ENCODE measurements at places on chromosomes 5 and 9. TPM values are rescaled to one million over a fixed set of nuclear protein-coding genes. Genes with fewer than 3 reads are reported as not detected.

- no peaks in the 10 kb centered on the region for H3K36me3 ChIP-seq
- no peak for DNase-seq
- H3K27ac ChIP-seq, result no peak overlapping the region
- no peak overlapping the region for H3K4me3 ChIP-seq
- no peaks in the 10 kb centered on the region for H3K4me1 ChIP-seq
- no peaks in the 10 kb centered on the region for H3K27me3 ChIP-seq
These were observed 414.3 kb downstream of the ANXA1 start for GRCh38 chr9:73565833-73566465.

DNA sequence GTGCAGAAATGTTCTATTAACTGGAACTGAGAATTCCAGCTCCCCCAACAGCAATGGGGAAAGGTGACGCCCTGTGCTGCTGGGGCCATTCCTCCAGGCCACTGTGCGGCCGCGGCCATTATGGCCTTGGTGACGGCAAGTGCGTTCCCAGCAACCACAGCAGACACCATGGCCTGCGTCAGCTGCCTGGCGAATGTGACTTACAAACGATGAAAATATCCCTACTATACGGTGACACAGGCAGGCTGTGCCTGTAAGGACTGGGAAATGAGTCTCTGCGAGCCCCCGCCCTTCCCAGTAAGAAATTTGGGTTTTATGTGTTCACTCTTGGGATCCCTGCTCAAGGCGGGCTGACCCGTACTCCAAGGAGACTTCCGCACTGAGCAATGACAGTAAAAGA is 20.6 kb downstream of the CLPTM1L start:
- no peak for DNase-seq
- H3K4me1 ChIP-seq, result no peaks in the 10 kb centered on the region
- H3K27me3 ChIP-seq, result no peaks in the 10 kb centered on the region
- H3K36me3 ChIP-seq, result peaks cover 5% of the 10 kb centered on the region

GRCh38 chr5:114062932-114063867 is 298.7 kb upstream of the KCNN2 start:
- H3K4me3 ChIP-seq, result no peak overlapping the region
- H3K27me3 ChIP-seq, result no peaks in the 10 kb centered on the region
- no peaks in the 10 kb centered on the region for H3K36me3 ChIP-seq
- H3K4me1 ChIP-seq, result no peaks in the 10 kb centered on the region
- no peak overlapping the region for H3K27ac ChIP-seq

- H3K36me3 ChIP-seq, result no peaks in the 10 kb centered on the region
- H3K4me3 ChIP-seq, result no peak overlapping the region
- H3K27ac ChIP-seq, result no peak overlapping the region
These were observed 8.3 kb downstream of the CAMK4 start for GRCh38 chr5:111232311-111233051.

GRCh38 chr5:207599-207998 is 10.4 kb downstream of the CCDC127 start:
- H3K27me3 ChIP-seq, result no peaks in the 10 kb centered on the region
- no peak overlapping the region for H3K4me3 ChIP-seq
- H3K27ac ChIP-seq, result peak overlapping the region; percentile 79

DNA sequence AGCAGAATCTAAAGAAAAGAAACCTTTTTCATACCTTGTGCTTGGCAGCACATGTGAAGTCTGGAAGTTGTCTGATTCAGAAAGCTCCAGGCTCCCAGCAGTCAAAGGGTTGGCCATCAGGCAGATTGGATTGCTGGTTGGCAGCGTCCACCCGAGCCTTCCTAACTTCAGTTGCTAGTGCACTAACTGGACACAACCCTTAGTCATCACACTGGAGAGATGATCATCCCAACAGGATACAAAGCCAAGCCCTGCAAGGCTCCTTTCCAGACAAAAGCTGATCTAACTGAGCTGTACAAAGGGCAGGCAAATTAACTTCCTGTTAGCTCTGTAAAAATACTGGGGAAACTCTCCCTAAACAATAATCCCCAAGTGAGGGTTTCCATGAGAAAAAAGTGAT is 185.6 kb downstream of the SNX18 start:
- H3K27me3 ChIP-seq, result no peaks in the 10 kb centered on the region
- DNase-seq, result peak; percentile 65
- H3K4me1 ChIP-seq, result peaks cover 50% of the 10 kb centered on the region
- no peaks in the 10 kb centered on the region for H3K36me3 ChIP-seq

The EIF4E1B gene
- not detected for total RNA-seq

Data from heart left ventricle (tissue), 16 donors.